Omental fat pad (tissue), 4 donors: ENCODE measurements at places on chromosomes 2 and 18. TPM values are rescaled to one million over a fixed set of nuclear protein-coding genes. Genes with fewer than 3 reads are reported as not detected.

DNA sequence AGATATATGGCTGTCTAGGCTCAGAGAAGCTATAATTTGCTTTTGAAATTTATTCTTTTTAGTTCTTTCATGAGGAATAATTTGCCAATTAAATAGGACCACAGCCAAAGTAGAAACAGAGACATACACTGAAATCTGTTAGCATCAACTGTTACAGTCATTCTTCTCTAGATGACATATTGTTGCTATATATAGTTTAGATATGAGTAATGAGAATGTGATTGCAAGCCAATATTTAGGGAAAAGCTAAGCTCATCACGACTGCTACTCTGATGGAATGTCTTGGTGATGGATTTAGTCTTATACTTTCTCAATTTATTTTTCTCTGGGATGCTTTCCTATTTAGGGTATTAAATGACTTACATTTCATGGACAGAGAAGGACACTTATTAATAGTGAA lies 259.1 kb downstream of the LNPK start:
- no peak for DNase-seq

DNA sequence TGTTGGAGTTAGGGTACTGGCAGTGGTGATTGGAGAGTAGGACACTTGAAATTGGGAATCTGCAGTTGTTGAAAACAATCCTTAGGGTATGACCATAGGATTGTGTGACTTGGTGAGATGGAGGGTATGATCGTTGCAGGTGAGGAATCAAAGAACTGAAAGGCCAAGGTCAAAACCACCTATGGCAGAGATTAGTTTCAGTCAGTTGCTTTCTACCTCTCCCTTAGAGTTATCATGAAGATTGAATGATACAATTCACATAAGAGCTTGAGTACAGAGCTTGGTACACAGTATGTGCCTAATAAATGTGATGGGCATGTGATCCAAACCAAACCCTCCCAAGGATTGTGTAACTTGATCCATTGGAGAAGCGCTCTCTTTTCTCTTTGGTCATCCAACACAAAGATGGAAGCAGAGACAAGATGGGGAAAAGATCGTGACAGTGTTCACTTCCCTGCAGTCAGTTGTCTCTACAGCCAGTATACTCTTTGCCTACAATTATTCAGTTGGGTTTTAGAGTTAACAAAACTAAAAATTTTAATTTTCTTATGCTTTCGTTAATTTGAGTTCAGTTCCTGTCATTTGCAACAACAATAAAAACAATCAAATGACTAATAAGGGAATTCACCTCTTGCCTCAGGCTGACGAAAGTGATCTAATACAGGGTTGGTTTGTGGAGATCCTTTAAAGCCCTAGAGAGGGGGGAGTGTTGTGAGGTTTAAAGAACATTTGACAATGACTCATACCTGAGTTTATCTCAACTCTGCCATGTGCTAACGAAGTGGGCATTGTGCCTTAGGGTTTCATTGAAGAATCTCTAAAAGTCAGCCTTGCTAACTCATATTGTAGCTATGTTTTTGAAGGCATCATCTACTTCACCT lies 14.8 kb upstream of the SMAD2 start:
- no peak for DNase-seq

DNA sequence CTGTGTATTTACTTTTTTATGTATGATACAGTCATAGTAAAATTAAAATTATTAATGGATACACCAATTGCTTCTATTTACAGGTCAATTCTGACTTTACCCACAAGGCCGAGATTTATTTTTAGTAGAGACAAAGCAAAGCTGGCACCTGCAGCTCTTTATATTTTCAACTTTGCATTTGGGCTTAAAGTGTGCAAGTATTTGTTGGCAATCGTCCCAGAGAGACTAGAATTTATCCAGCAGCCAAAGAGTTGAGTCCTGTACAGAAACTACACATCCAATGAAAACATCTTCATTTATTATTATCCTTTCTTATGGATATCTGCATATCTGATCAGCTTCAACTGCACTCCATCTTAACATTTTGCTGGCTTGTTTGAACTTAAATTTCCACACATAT lies 485.6 kb downstream of the SOX11 start:
- DNase-seq: no peak

Gene PSMA8
- total RNA-seq: not detected

Gene NT5DC4
- not detected for total RNA-seq

DNA sequence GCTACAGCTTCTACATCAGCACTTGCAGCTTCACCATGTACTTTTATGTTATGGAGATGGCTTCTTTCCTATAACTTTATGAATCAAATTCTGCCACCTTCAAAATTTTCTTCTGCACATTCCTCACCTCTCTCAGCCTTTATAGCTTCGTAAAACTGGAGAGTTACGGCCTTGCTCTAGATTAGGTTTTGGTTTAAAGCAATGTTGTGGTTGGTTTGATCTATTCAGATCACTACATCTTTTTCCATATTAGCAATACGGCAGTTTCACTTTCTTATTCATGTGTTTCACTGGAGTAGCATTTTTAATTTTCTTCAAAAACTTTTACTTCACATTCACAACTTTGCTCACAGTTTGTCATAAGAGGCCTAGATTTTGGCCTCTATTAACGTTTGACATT lies 242.9 kb upstream of the GYPC start:
- DNase-seq: no peak

- DNase-seq: no peak
Measured at GRCh38 chr18:47968721-47969120, 38.3 kb upstream of the SMAD2 start.

DNA sequence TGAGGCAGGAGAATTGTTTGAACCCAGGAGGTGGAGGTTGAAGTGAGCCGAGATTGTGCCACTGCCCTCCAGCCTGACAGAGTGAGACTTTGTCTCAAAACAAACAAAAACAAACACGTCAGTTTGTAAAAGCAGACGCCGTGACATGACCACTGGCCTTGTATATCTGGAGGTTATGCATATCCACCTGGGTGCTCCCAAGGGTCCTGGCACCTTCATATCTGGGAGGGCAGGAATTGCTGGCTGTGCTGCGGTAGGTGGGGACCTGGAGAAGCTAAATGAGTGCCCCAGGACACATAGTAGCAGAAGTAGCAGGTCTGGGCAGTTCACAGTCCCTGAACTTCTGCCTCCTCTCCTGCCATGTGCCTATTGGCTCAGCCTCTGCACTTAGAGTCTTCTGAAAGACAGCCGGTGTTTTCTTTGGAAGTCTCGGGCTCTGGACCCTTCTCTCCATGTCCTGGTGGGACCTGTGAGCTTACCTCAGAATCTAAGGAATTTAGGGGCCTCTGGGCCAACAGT lies 30.9 kb upstream of the IL1R2 start:
- no peak for DNase-seq

DNA sequence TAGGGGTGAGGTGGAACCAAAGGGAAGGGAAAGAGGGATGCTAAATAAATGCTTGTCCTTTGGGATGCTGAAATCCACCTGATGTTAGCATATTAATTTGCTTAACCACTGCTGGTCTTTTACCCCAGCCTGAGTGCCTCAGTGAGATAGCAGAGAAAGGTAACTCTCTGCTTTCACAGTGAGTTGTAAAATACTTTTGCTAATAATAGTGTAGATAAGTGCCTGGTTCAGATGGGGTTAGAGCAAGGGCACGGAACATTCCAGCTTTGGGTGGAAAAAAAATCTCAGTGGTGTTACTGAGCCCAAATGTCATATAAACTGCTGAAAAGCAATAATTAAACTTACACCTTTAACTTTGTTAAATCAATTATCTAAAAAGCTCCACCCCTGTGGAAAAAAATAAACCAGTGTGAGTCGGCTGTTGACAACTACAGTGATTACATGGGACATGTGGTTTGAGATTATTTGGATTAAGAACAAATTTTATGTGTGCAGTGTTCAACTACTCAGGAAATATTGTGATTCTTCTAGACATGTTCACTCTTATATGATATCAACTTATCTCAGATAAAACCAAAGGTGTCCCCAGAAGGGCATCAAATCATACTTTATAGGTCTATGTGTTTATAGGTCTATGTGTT lies 21.1 kb upstream of the RND3 start:
- no peak for DNase-seq

Gene ZAP70
- total RNA-seq: 9.6 TPM

DNA sequence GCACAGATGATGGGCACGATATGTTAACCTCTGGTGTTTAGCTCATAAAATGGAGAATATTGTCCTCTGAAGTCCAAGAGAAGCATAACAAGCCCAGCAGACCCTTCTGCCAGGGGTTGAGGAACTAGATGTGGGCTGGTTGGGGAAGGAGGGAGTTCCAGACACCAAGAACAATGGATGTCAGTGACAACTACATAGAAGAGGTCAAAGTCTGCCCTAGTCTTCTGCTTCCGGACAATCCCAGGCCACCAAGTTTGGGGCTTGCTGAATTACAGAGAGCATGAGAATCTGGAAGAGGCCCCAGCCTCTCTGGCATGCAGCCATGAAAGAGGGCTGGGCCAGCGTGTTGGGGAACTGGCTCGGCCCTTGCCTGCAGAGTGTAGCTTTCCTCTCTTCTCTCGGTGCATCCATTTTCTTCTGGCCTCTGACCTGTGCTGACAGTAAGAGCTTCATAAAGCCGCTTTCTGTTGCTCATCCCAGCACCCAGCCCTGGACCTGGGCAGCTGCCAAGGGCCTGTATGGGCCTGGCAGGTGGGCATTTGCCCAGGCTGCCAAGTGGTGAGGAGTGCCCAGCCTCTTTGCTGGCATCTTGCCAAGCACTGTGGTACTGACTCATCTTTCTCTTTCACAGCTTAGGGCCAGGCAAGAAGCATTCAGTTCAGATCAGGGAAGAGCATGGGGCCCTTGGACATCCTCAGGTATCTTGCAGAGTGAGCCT lies 14.6 kb upstream of the LAPTM4A start:
- DNase-seq: peak; percentile 69

Gene CHAC2
- 5.5 TPM for total RNA-seq
